ENCODE measurements at places on chromosomes 3 and 15.

DNA sequence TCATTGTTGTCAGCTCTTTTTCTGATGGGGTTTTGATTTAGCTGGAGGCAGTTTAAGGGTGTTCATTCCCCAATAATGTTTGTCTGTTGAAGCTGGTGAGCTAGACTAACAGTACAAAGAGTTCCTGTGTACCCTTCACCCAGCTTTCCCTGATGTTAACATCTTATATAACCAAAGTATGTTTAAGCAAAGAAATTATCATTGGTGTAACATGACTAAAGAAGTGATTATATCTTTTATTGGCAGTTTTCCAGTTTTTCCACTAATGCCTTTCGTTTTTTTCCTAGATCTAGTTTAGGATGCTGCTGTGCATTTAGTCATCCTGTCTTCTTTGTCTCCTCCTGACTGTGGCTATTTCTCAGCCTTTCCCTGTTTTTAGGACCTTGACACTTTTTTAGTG, 165.6 kb downstream of the LPP start:
- DNase-seq, result no peak

DNA sequence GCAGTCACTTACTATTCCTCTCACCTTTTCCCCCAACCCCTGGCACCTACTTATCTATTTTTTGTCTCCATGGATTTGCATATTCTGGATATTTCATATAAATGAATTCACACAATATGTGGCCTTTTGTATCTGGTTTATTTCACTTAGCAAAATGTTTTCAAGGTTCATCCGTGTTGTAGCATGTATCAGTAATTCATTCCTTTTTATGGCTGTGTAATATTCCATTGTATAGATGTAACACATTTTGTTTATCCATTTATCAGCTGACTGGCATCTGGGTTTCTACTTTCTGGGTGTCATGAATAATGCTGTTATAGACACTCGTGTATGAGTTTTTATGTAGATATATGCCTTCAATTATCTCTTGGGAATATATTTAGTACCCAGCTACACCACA, 5.8 kb downstream of the MNS1 start:
- DNase-seq, result no peak

GRCh38 chr3:164687211-164687610, 391.1 kb downstream of the SI start:
- no peak for DNase-seq

DNA sequence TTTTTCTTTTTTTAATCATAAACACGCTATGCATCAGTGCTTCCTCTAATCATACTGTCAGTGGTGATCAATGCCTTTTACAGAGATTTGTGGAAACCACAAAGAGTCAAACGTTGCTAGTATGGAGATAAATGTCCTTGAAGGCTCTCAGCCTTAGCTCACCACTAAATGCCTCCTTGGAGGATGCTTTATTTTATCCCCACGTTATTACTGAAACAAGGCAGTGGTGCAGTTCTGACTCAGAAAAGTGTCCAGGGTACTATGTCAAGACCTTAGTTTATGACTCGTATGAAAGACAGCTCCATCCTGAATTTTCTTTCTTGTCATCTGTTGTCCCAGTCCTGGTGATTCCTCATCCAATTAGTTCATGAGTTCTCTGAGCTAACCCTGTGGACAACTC, 1146.7 kb downstream of the IGSF11 start:
- no peak for DNase-seq

DNA sequence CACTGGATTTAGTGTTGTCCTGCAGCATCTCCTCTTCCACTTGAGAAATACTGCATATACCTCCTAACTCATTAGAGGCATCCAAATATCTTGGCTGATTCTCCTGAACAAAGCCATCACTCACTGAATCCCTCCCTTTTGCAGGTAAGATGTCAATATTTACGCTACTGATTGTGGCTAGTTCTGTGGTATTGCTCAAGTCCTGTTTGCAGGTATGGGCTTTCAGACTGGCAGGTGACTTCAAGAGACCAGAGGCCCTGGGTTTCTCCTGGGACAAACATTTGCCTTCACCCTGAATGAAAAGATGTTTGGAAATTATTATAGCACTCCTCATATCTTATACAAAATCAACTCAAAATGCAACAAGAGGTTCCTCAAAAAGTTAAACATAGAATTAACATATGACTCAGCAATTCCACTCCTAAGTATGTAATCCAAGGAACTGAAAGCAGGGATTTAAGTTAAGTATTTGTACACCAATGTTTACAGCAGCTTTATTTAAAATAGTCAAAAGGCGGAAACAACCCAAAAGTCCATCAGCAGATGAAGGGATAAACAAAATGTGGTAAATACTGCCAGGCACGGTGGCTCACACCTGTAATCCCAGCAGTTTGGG, 18.6 kb downstream of the NEK4 start:
- no peak for DNase-seq

DNA sequence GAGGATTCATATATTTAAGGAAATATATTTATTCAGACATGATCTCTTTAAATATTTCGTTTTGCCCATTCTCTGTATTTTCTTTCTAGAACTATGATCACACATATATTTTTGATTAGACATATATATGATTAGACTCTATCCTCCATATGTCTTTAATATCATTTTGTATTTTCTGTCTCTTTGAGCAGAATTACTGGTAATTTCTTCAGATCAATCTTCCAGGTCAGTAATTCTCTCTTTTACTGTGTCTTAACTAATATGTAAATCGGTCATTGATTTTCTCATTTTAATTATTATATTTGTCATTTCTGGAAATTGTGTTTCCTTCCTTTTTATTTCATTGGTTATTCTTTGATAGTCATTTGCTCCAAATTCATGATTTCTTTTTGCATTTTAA, 586.2 kb downstream of the NR2F2 start:
- no peak for DNase-seq

GRCh38 chr3:195123281-195123691, 147.7 kb downstream of the XXYLT1 start:
- DNase-seq, result no peak

GRCh38 chr3:162292409-162292808, 795.8 kb downstream of the OTOL1 start:
- no peak for DNase-seq

DNA sequence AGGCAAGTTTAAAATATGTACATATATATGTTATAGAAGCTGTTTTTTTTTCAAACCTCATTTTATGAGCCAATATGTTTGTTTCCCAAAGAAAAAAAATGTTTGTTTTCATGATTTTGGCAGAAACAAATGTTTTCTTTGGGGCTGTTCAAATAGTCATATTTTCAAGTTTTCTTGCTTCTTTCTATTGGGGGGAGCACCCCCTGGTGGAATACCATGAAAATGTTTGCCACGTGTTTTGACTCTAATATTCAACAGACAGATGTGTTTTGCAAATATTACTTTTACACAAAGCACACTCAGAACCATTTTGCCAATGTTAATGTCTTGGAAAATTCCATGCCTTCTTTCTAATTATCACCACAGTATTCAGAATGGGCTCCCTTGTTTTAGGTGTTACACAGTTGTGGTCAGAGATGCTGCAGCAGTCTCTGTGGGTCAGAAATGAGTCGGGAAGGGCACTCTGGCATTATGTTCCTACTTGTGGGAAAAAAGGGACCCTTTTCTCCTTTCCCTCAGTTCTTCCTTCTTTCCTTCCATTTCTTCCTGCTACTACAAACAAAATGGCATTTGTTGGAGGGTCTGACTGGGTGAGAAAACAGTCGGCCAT, 817.0 kb downstream of the TUSC7 start:
- no peak for DNase-seq

- no peak for DNase-seq
Measured at GRCh38 chr15:64282701-64283100, 73.3 kb downstream of the CSNK1G1 start.

DNA sequence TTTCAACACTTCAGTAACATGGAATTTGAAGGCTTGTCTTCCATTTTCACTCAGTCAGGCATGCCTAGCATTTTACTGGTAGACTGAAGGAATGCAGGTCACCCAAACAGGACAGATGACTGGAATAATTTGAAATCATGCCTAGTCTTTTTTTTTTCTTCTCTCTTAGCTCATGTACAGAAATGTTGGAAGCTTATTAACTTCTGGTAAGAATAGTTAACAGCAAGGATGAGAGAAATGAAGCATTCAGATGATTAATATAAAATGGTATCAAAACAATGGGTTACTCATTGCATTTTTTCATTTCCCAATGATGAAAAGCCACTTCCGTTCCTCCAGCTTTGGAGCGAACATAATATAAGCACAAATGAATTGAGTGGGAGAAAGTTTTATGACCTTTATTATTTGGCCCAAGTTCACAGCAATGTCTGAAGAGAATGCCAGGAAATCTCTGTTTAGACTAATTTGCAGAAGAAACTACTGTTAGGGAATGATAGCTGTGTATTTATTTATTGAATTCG, 431.6 kb upstream of the RASGRP1 start:
- no peak for DNase-seq

DNA sequence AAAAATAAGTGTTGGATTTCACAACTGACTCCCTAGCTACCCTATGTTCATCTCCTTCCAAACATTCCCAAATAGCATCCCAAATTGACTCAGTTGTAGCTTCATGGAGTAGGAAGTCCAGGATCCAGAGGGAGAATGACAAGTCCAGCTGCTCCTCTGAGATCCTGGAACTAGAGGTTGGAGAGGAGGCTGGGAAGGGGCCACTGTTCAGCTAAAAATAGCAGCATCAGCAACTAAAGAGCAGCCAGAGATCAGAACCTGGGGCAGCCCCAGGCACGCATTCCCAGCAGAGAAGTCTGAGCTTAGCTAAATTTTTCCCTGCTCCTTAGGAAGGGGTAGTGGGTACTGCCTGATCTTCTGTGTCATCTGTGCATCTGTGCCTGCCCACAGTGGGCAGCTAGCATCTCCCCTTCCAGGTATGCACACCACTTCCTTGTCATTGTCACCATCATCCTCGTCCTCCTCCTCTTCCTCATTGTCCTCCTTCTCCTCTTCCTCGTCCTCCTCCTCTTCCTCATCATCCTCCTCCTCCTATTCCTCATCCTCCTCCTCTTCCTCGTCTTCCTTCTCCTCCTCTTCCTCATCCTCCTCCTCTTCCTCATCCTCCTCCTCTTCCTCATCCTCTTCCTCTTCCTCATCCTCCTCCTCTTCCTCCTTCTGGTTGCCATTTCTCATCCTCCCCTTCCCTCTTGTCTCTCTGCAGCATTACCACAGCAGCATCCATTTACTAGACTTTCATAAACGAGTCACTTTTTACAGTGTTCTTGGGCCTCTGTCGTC, 152.3 kb upstream of the ROPN1 start:
- no peak for DNase-seq

DNA sequence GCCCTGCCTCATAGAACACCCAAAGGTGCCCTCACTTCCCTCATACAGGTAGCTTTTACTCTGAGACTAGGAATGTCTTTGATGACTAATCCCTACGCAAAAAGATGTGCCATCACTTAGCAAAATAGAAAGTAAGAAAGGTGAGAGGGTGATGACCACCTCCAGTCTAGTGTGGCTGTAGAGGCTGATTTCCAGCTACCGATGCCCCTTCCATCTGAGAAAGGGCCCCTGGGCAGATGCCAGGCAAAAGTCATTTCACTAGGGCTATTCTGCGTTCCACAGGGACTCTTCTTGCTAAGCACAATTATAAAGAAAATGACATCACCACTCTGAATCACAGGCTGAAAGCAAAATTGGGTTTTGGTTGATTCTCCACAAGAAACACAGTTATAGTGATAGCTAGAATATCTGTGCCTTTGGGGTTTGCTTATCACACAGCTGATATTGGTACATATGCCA, 77.4 kb downstream of the RBPMS2 start:
- no peak for DNase-seq

DNA sequence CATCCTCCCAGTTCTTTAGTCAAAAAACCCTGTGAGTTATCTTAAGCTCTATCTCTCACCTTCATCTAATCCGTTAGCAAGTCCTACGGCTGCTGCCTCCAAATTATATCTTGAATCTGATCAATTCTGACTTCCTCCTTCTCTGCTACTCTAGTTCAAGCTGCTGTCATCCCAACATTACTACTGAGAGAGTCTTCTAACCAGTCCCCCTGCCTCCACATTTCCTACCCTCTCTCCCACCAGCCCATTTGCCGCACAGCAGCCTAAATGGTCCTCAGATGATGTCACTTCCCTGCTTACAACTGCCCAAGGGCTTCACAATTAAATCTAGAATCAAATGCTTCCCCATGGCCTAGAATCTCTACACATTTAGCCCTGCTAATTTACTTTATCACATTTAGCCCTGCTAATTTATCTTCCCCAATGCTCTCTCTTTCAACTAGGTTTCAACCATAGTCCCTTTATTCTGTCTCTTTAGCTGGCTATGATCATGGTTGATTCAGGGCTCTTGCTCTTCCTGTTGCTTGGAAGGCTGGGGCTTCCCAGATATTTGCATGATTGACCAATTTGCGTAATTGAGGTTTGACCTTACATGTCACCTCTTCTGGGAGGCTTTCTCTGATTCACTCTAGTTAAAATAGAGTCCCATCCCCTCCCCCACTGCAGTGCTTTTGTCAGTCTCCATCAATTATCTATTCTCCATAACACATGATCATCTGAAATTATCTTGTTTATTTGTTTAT, 11.0 kb upstream of the ARL14 start:
- DNase-seq, result no peak
